ENCODE measurements at places on chromosomes 1 and 21.

DNA sequence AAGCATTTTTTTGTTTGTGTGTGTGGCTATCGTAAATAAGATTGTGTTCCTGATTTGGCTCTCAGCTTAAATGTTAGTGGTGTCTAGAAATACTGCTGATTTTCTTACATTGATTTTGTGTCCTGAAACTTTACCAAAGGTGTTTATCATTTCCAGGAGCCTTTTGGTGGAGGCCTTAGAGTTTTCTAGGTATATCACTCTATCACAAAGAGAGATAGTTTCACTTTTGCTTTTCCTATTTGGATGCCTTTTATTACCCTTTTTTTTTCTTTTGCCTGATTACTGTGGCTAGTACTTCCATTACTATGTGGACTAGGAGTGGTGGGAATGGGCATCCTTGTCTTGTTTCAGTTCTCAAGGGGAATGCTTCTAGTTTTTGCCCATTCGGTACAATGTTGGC, 109.6 kb downstream of the S1PR1 start:
- DNase-seq: no peak

GRCh38 chr21:36713746-36714145, 14.8 kb downstream of the SIM2 start:
- DNase-seq: no peak

DNA sequence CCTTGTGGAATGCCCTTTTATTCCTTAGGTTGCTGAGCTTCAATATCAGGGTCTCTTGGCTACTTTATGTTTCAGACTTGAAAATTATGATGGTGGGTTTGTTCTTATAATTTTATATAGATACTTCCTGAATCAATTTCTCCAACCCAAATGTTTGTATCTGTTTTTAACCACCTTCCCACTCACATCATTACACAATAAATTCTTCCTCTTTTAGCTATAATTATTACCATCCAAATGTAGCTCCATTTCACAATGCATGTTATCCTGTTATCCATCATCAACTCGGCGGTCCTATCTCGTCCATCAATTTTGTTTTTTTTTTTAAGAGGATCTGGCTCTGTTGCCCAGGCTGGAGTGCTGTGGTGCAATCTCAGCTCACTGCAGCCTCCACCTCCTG, 357.6 kb upstream of the ZP4 start:
- no peak for DNase-seq

- no peak for DNase-seq
These were observed 22.8 kb upstream of the SLC45A3 start for GRCh38 chr1:205703072-205703471.
